Pons (tissue), 1 donor: ENCODE measurements at places on chromosomes 1 and 21.

- DNase-seq, result no peak
Measured at GRCh38 chr1:163172596-163172995, 30.1 kb downstream of the RGS5 start.

DNA sequence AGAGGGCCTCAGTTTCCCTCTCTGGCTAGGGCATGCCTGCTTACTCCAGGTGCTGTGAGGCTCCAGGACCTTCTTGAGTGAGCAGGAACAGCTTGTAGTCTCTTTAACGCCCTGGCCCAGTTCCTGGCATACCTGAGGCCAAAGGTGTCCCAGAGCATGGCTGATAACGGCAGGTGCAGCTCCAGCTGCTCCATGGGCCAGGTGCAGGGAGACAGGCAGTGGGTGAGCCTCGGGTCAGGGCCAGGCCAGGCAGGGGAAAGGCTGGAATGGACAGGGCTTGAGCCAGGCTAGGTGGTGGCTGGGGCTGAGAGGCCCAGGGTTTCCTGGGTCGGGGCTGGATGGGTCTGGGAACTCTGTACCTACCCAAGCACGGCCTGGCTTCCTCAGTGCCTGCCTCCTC, 18.3 kb downstream of the EDN2 start:
- DNase-seq, result no peak

DNA sequence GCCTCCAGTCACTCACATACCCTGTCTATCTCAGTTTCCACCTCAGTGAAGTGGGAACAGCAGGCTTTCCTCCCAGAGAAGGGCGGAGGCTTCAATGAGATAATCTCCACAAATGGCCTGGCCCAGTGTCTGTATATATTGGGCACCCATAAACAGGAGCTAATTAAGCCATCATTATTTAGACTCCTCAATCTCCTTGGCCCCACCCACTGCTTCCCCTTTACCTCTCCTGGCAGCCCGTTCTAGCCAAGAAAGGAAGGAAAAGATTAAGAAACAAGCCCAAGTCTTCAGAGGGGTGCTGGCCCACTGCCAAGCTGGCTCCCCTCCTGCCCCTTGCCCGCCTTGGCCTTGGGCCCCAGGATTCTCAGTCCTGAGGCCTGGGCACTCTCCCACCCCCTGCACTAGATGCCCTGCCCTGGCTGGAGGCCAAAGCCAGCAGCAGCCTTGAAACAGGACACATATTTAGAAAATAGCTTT, 15.9 kb upstream of the EPB41 start:
- DNase-seq, result no peak

DNA sequence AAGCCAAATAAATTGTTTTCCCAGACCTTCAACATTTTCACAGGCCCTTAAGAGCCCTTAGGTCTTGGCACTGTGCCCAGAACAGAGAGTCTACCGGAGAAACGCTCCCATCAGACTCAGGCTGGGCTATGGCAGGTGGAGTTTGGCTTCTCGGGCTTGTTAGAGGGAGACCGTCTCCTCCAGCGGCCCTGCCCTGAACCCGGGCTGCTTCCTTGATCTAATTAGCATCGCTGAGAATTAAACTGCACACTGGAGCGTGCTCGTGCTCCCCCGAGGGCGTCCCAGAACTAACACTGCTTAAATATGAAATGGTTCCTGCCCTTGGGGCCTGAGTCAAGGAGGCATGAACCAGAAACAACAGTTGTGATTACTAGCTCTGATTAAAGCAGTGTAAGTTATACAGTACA, 634.4 kb downstream of the MATN1 start:
- no peak for DNase-seq

DNA sequence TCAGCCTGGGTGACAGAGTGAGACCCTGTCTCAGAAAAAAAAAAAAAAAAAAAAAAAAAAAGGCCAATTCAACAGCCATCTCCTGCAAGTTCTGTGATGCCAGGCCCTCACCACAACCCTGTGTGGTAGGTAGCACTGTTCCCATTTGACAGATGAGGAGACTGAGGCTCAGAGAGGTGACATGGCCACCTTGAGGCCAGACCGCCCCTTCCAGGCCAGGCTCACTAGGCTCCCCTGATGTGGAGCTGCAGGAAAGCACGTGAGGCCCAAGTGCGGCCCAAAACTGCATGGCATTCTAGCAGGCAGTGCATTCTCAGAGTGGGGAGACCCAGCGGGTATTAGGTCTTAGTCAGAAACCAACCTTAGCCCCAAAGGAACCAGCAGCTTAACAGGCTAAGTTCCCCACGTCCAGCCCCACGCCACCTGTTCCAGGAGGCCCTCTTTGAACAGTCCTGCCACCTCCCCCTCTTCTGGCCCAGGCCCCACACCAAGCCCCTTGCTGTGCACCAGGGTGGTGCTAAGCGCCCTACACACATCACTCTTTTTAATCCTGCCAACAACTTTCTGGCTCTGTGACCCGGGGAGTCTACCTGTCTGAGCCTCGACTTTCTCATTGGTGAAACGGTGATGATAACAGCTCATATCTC, 11.7 kb upstream of the ECE1 start:
- no peak for DNase-seq

DNA sequence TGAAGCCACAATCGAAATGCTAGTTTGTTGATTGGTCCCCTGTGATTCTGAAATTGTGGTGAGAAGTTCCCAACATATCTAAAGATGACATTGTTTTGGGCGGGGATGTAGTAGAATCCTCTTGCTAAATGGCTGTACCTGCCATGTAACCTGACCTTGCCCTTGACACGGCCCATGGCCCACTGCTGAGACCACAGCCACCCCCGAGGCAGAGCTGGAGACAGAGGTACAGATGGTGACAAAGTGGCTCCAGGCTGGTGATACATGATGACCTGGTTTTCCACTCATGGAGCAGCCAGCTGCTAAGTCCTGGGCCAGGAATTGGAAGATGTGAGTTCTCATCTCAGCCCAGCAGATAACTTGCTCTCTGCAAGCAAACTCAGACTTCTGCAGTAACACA, 226.5 kb downstream of the FOXD2 start:
- no peak for DNase-seq

DNA sequence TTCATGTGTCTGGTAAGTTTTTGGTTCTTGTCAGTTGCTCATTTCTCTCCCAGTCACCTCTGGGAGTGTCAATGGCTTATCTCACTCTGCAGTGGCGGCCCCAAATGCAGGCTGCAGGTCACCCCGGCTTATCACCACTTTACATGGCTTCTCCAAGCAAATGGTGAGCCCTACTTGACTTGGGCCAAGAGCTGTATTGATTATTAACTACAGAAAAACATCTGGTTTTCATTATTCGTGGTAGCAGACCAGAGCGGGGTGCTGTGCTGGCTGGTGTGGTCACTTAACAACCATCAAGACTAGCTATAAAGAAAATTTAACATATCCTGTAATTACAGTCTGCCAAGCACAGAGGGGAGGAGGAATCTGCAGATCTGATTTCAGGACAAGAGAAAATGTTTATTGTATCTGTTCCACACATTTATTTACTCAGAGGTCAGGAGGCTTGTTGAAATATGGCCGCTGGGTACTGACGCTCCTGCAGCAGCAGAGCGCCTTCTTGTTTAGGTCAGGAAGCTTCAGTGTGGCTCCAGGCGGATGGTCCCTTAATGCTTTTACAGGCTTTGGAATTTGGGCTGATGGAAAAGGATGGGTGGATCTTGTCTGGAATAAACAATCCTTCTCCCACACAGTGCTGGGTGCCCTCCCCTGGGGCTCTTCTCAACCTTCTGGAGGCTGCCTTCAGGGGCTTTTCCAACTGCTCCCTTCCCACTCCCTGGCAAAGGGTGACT, 87.8 kb downstream of the HLX start:
- no peak for DNase-seq

GRCh38 chr1:184810735-184811343, 56.2 kb upstream of the EDEM3 start:
- DNase-seq, result no peak

DNA sequence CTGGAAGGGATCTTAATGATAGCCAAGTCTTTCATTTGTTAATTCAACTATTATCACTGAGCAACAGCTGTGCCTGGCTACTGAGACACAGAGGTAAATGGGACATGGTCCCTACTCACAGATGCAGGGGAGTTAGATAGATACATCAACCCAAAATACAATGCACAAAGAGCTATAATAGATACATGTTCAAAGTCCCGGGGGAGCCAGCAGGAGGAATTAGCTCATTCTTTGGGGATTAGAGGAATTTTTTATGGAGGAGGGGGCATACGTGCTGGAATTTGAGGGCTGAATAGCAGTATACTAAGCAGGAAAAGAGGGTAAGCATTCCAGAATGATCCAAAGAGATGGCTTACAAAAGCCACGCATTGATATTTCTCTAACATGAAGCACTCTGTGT, 34.6 kb downstream of the C8B start:
- no peak for DNase-seq

- no peak for DNase-seq
Measured at GRCh38 chr21:15363921-15364320, 299.1 kb upstream of the NRIP1 start.

DNA sequence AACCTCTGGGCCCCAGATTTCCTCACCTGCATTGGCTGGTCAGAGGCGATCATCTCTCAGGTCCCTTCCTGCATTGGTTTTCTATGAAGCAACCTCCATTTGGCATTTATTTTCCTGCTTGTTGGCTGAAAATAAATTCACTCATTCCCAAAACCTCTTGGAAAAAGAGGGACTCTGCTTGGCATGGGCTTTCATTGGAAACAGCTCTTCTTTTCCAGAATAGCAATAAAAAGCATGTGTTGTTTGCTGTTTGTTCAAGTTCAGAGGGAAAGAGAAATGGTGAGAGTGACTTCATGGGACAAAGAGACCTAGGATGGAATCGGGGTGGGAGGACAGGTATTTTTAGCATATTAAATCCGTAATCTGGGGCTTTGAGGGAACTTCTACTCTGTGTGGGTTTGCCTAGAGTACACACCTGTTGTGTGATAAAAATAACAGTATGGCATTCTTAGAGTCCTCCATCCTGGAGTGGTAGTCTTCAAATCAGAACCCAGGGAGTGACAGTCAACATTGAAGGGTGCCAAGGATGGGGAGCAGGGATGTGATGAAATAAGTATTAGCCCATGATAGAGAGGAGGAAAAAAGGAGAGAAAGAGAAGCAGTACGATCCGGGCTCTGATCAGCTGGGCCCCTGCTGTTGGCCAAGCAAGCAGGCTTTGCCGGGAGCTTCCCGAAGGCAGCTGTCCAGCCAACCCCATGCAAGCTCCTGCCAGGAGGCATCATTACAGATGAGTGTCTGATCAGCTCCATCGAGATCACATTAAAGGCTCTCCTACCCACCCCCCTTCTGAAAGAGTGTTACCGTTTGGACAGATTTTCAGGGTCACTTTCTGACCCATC, 131.9 kb upstream of the NFIA start:
- DNase-seq, result no peak

DNA sequence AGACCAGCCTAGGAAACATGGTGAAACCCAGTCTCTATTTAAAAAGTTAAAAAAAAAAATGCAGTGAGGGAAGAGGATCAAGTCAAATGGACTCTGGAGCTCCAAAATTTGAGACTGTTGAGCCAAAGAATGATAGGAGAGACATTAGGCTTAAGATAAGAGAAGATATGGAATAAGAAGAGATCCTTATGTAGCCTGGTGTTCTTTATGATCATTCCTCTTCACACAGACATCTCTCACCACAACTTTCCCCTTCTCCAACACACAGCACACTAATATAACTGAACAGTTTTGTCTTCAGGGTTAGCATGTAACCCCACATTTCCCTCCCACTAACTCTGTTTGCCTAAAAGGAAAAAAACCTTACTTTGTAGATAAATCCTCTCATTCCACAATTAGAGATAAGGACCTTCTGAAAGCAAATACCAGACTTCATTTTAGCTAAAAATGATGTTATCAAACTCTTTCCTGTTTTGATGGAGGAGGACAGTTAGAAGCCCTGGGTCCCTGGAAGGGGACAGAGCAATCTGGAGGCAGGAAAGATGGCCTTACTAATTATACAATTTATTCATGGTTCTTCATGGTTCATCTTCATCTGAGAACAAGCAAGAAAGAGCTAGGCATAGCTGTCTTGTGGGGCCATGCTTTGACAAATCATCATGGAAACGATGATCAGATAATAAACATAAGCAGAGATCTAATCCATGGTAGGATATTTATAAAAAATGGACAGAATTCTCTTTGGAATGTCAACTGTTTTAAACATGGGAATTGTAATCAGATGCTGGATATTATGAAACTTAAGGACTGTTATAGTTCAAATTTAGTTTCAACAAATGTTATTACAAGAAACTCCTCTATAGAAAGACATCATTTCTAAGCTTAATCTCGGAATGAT, 96.7 kb upstream of the S1PR1 start:
- no peak for DNase-seq

DNA sequence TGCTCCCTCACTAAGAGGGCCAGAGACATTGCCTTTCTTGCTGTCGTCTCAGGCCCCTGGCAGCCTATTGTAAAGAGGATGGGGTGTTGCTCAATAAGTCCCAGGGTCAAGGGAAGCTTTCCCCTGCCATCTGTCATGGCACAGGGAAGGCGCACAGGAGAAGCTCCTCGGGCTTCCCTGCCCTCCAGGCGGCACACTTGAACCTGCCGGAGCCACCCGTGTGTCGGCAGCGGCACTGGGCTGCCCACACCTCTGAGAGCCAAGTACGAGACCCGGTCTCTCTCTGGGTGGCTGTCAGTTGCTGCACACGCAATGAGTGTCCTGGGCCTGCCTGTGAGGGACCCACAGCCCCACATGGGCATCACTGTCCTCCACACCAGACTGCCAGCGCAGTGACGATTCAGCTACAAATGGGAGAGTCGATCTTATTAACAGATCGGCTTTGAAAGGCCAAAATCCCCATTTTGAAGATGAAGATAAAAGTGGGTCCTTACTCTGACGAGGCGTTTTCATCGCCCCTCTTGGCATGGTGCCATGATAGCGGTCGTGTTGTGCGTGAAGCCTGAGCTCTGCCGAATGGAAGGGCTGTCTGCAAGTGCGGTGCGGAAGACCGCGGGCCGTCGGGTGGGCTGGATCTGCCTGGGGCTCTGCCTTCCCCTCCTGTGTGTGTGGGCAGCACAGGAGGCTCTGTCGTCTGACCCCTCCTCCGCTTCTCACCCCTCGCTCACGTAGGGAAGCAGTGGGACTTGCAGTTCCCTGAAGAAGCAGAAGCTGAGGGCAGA, 29.2 kb upstream of the PDXK start:
- no peak for DNase-seq

- DNase-seq, result no peak
Measured at GRCh38 chr1:117179471-117179870, 31.3 kb downstream of the VTCN1 start.

GRCh38 chr1:204670152-204670927, 15.2 kb downstream of the LRRN2 start:
- no peak for DNase-seq

GRCh38 chr1:1777950-1778662, at the start of gene NADK:
NADK (minus strand) TSS chr1:1778470; CDS start chr1:1765406, 13,064 bp downstream.
- peak; percentile 36 for DNase-seq

GRCh38 chr1:155226188-155226909, 17.9 kb downstream of the MTX1 start:
- peak; percentile 83 for DNase-seq
